A375 (cell line): ENCODE measurements at places on chromosomes 6 and 20. TPM values are rescaled to one million over a fixed set of nuclear protein-coding genes. Genes with fewer than 3 reads are reported as not detected.

The TMC2 gene
- total RNA-seq = not detected in 2 replicates

The ENPP1 gene
- total RNA-seq = 1.4 and 1.8 TPM in 2 replicates

The GSTA1 gene
- not detected in 2 replicates for total RNA-seq

The MANEA gene
- total RNA-seq = 4.5 and 4.8 TPM in 2 replicates

The C6orf58 gene
- not detected in 2 replicates for total RNA-seq

The ADAM33 gene
- total RNA-seq = not detected in 2 replicates

The SLC52A3 gene
- total RNA-seq = 0.57 TPM in 1 of 2 replicates, not detected in the other

The COL20A1 gene
- 0.03 and 0.41 TPM in 2 replicates for total RNA-seq

The CLVS2 gene
- 0.13 and 0.60 TPM in 2 replicates for total RNA-seq

The ARMC2 gene
- total RNA-seq = 0.34 and 0.66 TPM in 2 replicates

The CD24 gene
- 0.16 TPM in 1 of 2 replicates, not detected in the other for total RNA-seq

The FOXO3 gene
- total RNA-seq = 6.2 and 6.8 TPM in 2 replicates

The SYNE1 gene
- 67.4 and 81.0 TPM in 2 replicates for total RNA-seq

The RSPO3 gene
- total RNA-seq = not detected in 2 replicates
